ENCODE measurements at places on chromosomes 13 and 19. TPM values are rescaled to one million over a fixed set of nuclear protein-coding genes. Genes with fewer than 3 reads are reported as not detected.

The MTMR6 gene
- 28.4 TPM for total RNA-seq

DNA sequence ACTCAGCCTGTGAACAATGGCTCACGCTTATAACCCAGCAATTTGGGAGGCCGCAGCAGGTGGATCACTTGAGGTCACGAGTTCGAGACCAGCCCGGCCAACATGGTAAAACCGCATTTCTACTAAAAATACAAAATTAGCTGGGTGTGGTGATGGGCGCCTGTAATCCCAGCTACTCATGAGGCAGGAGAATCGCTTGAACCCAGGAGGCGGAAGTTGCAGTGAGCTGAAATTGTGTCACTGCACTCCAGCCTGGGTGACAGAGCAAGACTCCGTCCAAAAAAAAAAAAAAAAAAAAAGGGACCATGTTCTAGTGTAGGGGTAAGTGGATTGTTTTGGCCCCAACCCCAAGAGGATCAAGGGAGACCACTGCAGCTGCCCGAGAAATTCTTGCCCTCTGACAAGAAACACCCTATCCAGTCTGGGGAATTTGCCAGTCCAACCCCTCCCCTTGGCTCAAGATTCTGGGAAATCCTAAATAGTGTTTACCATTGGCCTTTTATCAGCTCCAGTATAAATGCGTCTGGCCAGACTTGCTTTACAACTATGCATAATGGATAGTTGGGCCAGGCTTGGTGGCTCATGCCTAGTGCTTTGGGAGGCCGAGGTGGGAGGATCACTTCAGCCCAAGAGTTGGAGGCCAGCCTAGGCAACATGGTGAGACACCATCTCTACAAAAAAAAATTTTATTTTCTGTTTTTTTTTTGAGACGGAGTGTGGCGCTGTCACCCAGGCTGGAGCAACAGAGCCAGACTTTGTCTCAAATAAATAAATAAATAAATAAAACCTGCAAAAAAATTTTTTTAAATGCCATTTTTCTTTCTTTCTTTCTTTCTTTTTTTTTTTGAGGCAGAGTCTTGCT is 5.1 kb upstream of the DHDH start:
- DNase-seq, result no peak

The ZNF549 gene
- 7.6 TPM for total RNA-seq

DNA sequence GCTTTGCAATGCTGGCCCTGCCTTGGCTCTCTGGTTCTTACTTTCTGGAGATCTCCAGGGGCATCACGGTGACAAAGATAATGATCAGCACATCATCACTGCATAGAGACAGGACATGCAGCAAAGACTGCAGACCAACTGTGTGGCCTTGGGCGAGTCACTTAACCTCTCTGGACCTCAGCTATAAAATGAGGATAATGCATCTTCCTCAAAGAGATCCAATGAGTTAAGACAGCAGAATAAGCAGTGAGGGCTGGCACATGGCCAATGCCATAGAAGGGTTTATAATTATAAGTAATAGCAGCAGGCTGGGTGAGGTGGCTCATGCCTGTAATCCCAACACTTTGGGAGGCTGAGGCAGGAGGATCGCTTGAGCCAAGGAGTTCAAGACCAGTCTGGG is 2.4 kb downstream of the MAG start:
- DNase-seq, result no peak

DNA sequence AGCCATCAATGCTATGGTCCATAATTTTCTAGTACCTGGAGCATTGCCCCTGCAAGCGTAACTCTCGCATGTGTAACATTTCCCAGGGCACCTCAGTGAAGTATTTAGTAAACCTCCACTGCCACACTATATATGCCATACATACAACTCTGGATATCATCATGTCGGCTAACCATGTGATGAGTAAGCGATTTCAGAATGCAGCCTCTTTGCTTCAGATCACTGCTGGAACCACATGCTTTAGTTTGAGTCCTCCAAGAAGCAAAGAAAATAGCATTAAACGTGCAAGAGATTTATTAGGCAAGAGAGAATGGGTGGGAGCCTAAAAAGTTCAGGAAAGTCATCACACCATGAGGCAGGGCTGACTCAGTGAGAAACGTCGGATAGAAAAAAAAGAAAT is 635.6 kb upstream of the SLITRK5 start:
- DNase-seq, result no peak

DNA sequence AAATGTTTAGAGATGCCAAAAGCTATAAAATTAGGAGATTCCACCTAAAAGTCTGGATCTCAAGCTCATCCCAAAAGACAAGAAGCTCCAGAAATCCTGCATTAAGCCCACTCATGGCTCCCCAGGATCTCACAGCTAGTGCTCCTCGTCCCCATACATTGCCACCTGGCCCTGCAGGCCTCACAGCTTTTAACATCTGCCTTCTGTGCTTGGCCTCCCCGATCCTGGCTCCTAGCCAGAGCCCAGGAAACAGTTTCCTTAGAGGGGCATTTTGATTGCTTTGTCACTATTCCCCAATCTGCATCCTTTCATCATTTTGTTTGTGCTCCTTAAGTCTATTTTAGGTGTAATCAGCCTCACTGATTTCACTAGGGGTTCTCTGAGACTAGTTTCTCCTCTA is 14.5 kb upstream of the DCT start:
- DNase-seq, result no peak
